ENCODE measurements at places on chromosomes 5 and 9. TPM values are rescaled to one million over a fixed set of nuclear protein-coding genes. Genes with fewer than 3 reads are reported as not detected.

DNA sequence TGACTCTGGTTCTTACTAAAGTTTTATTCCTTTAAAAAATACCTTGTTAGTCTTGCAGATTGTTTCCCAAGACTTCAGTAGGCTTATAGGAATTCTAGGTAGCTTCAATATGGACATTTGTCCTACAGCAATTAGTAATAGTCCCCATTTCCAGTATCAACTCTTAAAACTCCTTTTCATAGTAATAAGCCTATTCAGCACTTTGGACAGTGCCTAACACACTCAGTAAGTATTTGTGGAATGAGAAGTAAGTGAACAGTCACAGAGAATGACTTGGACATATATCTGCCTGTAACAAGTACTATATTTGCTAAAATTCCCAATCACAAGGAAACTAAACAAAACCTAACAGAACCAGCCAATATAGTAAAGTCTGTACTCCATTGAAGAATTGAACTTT lies 1291.8 kb upstream of the DMAC1 start:
- peak; percentile 31 for DNase-seq
- no peak overlapping the region for H3K4me3 ChIP-seq
- H3K36me3 ChIP-seq: no peaks in the 10 kb centered on the region
- H3K27me3 ChIP-seq: no peaks in the 10 kb centered on the region
- H3K27ac ChIP-seq: no peak overlapping the region

The ZFP2 gene
- 1.4 TPM for total RNA-seq

The UNC5A gene
- total RNA-seq: not detected

DNA sequence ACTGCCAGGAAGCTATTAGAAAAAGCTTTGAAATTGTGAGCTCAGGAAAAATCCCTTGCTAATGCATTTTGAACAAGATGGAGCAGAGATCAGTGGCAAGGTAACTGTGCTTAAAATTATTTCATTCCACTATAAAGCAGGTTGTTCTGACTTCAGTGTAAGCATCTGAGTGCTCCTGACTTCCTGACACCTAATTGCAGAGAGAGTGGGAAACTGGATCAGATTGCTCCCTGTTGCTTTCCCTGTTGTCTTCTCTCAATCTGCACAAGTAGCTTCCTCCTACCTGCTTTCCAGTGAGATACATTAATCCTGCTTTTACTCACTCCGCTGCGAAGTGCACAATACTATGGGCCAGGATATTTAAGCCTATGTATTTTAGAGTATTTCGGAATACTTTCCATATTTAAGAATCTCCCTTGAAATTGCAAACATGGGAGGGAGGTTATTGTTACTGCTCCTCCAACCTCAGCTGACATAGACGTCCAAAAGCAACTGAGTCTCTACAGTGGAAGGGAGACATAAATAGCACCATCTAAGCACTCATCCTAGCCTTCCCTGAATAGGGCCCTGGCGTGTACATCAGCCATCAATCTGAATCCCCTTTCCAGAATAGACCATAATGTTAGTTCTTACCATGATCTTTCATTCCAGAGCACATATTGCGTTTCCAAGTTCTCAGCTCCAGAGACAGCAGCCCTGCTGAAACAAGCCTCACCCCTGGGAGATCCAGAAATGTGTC lies 178.8 kb downstream of the PAM start:
- H3K4me1 ChIP-seq: no peaks in the 10 kb centered on the region
- DNase-seq: no peak
- no peaks in the 10 kb centered on the region for H3K27me3 ChIP-seq
- no peak overlapping the region for H3K4me3 ChIP-seq
- no peak overlapping the region for H3K27ac ChIP-seq

The GPR151 gene
- total RNA-seq: not detected

All from osteoblast (primary cell).